ENCODE measurements at places on chromosomes 3 and 15. TPM values are rescaled to one million over a fixed set of nuclear protein-coding genes. Genes with fewer than 3 reads are reported as not detected.
A peak's percentile ranks its signal among the peaks of the same experiment; 100 is the strongest.

DNA sequence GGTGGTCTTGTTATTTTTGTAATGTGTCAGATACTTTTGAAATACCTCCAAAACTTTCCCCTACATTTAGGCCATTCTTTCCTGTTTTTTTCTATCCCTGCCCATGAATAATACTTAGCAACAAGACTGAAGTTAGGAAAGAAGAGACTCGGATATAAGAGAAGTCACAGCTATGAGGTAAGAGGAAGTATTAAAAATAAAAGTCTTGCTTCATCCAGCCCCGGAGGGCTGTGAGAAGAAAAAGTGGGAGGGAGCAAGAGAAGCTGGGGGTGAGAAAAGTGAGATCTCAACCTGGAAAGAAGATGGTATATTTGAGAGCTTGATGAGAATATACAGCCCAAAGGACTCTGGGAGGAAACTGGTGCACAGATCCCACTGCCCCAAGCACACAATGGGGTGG lies 213.5 kb upstream of the CDIN1 start:
- H3K27ac ChIP-seq: no peak overlapping the region
- no peak for DNase-seq
- H3K36me3 ChIP-seq: no peaks in the 10 kb centered on the region
- H3K4me1 ChIP-seq: no peaks in the 10 kb centered on the region
- H3K27me3 ChIP-seq: no peaks in the 10 kb centered on the region
- H3K4me3 ChIP-seq: no peak overlapping the region

- no peaks in the 10 kb centered on the region for H3K4me1 ChIP-seq
- H3K36me3 ChIP-seq: no peaks in the 10 kb centered on the region
- no peak overlapping the region for H3K27ac ChIP-seq
- no peak for DNase-seq
- no peaks in the 10 kb centered on the region for H3K27me3 ChIP-seq
Measured at GRCh38 chr15:77266708-77267386, 153.1 kb downstream of the PEAK1 start.

Gene PP2D1
- not detected for total RNA-seq

DNA sequence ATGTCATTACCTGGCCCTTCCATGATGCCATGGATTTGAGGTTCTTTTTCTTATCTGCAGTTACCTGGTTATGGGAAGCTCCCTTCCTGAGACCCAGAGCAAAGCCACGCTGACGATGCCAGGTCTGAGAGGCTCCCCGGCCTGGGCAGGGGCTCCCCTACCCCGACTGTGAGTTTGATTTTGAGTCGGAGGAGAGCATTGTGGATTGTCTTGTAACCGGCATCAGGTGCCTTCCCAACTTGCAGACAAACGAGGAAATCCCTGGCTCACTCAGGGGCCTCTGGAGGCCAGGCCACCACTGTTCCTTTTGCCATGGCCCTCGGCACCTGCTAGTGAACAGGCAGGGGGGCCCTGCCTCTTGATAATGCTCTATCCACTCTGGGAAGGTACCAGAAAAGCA lies 151.4 kb downstream of the ATP10A start:
- H3K4me1 ChIP-seq: no peaks in the 10 kb centered on the region
- H3K36me3 ChIP-seq: no peaks in the 10 kb centered on the region
- H3K27me3 ChIP-seq: no peaks in the 10 kb centered on the region
- no peak for DNase-seq
- no peak overlapping the region for H3K4me3 ChIP-seq

DNA sequence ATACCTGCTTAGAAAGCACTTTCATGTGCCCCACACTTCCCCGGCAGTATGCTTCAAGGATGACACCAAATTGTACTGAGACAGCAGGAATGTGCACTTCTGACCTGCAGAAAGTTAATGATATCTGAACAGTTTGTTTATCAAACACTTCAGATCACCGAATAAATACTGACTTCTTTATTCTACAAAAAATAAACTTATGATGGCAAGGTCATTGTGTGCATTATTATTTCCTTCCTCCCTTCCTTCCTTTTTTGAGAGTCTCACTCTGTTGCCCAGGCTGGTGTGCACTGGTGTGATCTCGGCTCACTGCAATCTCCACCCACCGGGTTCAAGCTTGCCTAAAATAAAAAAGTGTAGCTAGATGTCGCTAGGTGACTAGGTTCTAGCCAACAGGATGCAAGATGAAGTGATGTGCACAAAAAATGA lies 80.3 kb downstream of the FAIM start:
- H3K27ac ChIP-seq: no peak overlapping the region
- H3K27me3 ChIP-seq: no peaks in the 10 kb centered on the region
- no peak for DNase-seq
- H3K36me3 ChIP-seq: no peaks in the 10 kb centered on the region
- no peak overlapping the region for H3K4me3 ChIP-seq

Gene CTSH
- total RNA-seq: 101 TPM

Gene ACTR8
- 9.5 TPM for total RNA-seq

GRCh38 chr3:33023176-33024136 lies 72.0 kb downstream of the CCR4 start:
- no peaks in the 10 kb centered on the region for H3K27me3 ChIP-seq
- H3K36me3 ChIP-seq: no peaks in the 10 kb centered on the region
- no peak for DNase-seq
- H3K4me1 ChIP-seq: no peaks in the 10 kb centered on the region

DNA sequence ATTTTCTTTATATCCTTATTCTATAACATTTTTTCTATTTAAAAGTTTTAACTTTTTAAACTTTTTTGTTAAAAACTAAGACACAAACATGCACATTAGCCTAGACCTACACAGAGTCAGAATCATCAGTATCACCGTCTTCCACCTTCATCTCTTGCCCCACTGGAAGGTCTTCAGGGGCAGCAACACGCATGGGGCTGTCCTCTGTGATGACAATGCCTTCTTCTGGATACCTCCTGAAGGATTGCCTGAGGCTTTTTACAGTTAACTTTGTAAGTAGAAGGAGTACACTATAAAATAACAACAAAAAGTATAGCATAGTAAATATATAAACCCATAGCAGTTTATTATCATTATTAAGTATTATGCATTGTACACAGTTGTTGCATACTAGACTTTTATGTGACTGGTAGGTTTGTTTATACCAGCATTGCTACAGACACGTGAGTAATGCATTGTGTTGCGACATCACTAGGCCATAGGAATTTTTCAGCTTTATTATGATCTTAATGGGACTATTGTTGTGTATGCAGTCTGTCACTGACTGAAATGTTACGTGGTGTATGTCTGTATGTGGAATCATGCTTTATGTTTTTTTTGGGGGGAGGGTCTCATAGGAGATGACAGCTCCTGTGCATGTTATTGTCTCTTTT lies 18.2 kb downstream of the ATP1B3 start:
- H3K36me3 ChIP-seq: no peaks in the 10 kb centered on the region
- no peak overlapping the region for H3K27ac ChIP-seq
- no peaks in the 10 kb centered on the region for H3K4me1 ChIP-seq
- H3K27me3 ChIP-seq: no peaks in the 10 kb centered on the region
- no peak overlapping the region for H3K4me3 ChIP-seq

GRCh38 chr15:71801935-71802655 lies 8.3 kb upstream of the NR2E3 start:
- no peaks in the 10 kb centered on the region for H3K27me3 ChIP-seq
- DNase-seq: no peak
- no peaks in the 10 kb centered on the region for H3K4me1 ChIP-seq
- H3K36me3 ChIP-seq: no peaks in the 10 kb centered on the region
- H3K4me3 ChIP-seq: no peak overlapping the region

Gene SYNPR
- not detected for total RNA-seq

- no peak overlapping the region for H3K4me3 ChIP-seq
- H3K27ac ChIP-seq: no peak overlapping the region
- no peaks in the 10 kb centered on the region for H3K36me3 ChIP-seq
- no peak for DNase-seq
Measured at GRCh38 chr3:29156086-29156715, 124.7 kb upstream of the RBMS3 start.

- DNase-seq: no peak
- H3K27ac ChIP-seq: no peak overlapping the region
- H3K4me1 ChIP-seq: no peaks in the 10 kb centered on the region
- no peak overlapping the region for H3K4me3 ChIP-seq
Measured at GRCh38 chr3:116586285-116586944, 123.2 kb upstream of the TUSC7 start.

DNA sequence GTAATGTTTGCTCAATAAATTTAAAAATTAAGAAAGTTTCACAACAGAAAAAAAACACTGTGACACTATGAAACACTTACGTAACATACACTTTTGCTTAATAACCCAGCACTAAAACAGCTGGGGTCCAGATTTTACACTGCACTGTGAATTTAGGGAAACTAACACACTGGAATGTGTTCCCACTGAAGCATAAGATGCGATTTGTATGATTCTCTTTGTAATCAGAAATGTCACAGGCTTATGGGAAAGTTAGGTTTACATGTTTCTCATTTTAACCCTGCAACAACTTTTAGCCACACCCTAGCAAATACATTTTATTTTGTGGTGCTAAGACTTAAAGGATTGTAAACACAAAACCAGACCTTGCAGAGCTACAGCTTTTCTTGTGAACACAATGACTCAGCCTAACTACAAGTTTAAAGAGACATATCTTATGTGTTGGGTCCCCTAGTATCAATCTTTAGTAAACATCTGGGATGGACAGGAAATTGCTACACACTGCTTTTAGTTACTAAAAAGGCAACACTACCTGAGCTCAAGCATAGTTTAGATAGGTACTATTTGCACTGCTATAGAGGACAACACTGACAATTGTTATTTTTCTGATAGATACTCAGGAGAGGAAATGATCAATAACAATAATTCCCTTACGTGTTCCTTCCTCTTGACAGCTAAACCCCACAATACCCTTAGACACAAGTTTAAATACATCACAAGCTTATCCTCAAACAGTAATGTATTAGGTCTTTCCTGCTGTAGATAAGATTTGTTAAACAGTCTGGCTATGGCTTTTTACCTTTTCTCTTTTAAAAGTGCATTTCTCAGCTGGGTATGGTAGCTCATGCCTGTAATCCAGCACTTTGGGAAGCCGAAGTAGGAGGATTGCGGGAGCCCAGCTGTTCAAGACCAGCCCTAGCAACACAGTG lies 3.8 kb downstream of the PLD1 start:
- peak overlapping the region; percentile 6 for H3K27ac ChIP-seq
- DNase-seq: no peak
- H3K4me3 ChIP-seq: no peak overlapping the region
- peaks cover 38% of the 10 kb centered on the region for H3K4me1 ChIP-seq

- H3K27me3 ChIP-seq: no peaks in the 10 kb centered on the region
- no peak for DNase-seq
Measured at GRCh38 chr15:64636556-64636955, 138.8 kb downstream of the RBPMS2 start.

DNA sequence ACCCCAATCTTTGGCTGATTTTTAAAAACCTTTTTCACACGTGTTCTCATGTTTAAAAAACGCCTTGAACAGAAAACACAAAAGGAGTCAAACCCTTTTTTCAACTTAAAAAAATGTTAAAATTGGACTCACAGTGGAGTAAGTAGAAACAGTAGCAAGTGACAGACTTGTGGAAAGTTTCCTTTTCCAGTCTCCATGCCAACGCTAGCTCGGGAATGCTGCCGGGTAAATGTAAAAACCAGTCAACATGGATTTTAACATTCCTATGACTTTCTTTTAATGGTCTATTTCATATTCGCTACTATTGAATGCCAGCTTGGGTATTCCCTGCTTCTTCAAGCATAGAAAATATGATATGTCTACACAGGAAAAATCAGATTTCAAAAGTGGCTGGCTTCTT lies 1.6 kb upstream of the PROK2 start:
- DNase-seq: no peak
- H3K36me3 ChIP-seq: no peaks in the 10 kb centered on the region
- H3K27me3 ChIP-seq: no peaks in the 10 kb centered on the region
- no peak overlapping the region for H3K27ac ChIP-seq
- no peak overlapping the region for H3K4me3 ChIP-seq

- no peak overlapping the region for H3K4me3 ChIP-seq
- no peaks in the 10 kb centered on the region for H3K4me1 ChIP-seq
- no peak overlapping the region for H3K27ac ChIP-seq
- no peaks in the 10 kb centered on the region for H3K36me3 ChIP-seq
Measured at GRCh38 chr15:38683382-38684242, 119.0 kb upstream of the RASGRP1 start.

- H3K27ac ChIP-seq: no peak overlapping the region
- no peak overlapping the region for H3K4me3 ChIP-seq
- no peaks in the 10 kb centered on the region for H3K36me3 ChIP-seq
- no peaks in the 10 kb centered on the region for H3K4me1 ChIP-seq
- no peaks in the 10 kb centered on the region for H3K27me3 ChIP-seq
- peak; percentile 16 for DNase-seq
Measured at GRCh38 chr3:109023656-109024254, 70.1 kb upstream of the GUCA1C start.

- no peak overlapping the region for H3K4me3 ChIP-seq
- H3K4me1 ChIP-seq: peaks cover 5% of the 10 kb centered on the region
- no peaks in the 10 kb centered on the region for H3K36me3 ChIP-seq
- no peak for DNase-seq
- H3K27me3 ChIP-seq: no peaks in the 10 kb centered on the region
- H3K27ac ChIP-seq: no peak overlapping the region
Measured at GRCh38 chr3:114687151-114687550, 393.3 kb downstream of the TIGIT start.
